ENCODE measurements at places on chromosomes 3 and 15. TPM values are rescaled to one million over a fixed set of nuclear protein-coding genes. Genes with fewer than 3 reads are reported as not detected.
A peak's percentile ranks its signal among the peaks of the same experiment; 100 is the strongest.

PPP4R2 gene
- 42.0 TPM for polyA plus RNA-seq

PAQR5 gene
- 83.8 TPM for polyA plus RNA-seq

SLC6A1 gene
- polyA plus RNA-seq, result not detected

VPS8 gene
- polyA plus RNA-seq, result 10.3 TPM

- no peak for DNase-seq
Measured at GRCh38 chr3:182389071-182389815, 404.1 kb upstream of the ATP11B start.

GRCh38 chr15:32870240-32871033 lies 152.6 kb downstream of the GREM1 start:
- no peak for DNase-seq

GRCh38 chr3:104578558-104578957 lies 788.2 kb upstream of the ALCAM start:
- DNase-seq, result no peak

DNA sequence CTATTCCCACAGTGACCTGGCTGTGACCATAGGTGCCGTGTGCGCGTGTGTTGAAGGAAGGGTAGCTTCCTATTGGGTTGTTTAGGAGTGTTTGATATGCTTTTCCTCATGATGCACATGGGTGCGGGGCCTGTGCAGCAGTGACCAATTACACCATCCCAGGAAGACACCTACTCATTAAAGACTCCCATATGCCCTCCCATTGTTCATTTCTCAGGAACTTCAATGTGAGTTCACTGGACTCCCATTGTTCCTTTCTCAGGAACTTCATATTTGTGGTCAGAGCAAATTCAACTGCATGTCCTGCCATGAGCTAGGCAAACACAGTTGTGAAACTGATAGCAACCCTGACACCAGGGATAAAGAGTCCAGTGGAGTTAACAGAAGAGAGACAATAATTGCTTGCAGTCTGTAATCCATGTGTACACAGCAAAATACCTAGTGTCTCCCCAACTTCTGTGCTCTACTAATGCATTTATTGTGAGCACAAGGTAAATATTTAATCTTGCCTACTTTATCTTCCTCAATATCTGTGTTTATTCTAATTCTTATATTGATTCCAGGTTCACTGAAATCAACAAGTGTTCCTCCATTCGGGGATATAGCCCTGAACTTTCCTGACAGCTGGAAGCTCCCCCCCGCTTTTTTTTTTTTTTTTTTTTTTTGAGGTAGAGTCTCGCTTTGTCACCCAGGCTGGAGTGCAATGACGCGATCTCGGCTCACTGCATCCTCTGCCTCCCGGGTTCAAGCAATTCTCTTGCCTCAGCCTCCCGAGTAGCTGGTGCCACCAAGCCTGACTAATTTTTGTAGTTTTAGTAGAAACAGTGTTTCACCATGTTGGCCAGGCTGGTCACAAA lies 57.5 kb upstream of the GCNT3 start:
- DNase-seq, result peak; percentile 94

- no peak for DNase-seq
Measured at GRCh38 chr3:171480526-171480925, 20.3 kb upstream of the TNIK start.

DNA sequence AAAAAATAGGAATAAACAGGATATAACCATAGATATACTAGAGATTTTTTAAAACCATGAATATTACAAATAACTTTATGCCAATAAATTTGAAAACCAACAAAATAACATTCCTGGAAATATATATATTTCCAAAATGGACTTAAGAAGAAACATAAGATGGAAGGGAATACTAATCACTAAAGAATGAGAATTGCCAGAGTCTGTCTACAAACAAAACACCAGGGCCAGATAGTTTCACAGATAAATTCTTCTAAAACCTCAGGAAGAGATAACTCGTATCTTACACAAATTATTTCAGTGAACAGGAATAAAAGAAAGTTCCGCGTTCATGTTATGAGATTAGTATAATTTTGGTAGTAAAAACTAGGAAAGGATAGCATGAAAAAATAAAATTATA lies 107.3 kb downstream of the HERC1 start:
- DNase-seq, result no peak

DNA sequence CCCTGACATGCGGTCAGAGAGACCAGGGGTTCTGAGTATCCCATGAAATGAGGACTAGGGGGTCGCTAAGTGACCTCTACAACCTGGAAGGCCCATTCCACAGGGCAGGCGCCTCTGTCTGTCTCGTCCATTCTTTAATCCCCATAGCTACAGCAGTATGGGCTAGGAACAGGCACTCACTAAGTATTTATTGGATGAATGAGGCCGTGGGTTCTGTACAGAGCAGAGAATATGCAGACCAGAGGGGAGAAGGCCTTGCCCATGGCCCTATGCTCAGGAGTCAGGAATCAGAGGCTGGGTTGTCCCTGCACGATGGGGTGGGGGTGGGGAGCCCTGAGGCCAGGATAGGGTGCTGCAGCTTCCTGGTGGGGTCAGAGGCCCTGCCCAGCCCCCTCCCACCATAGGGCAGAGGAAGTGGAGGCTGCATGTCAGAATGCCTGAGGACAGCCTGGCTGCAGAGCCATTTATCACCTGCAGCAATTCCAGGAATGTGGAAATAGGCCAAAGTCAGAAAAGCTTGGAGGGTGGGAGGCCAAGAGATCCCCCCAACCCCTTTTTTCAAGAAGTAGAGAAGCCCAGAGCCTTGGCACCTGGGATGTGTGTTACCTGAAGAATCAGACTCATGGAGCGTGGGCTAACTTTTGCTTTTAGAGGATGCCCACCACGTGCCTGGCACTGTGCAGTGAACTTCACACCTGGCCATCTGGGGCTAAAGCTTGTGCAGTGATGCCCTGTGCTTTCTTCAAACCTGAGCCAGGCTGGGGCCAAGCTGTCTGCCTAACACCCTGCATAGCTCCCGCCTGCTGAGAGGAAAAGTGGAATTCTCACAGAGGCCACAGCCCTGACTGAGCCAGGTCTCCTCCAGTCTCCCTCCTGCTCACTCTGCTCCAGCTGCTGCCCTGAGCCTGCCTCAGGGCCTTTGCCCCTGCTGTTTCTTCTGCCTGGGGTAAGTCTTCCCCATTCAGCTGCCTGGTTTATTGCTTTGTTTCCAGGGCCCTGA lies 109.4 kb downstream of the WNT7A start:
- no peak for DNase-seq

- DNase-seq, result peak; percentile 81
Measured at GRCh38 chr3:126389112-126389793, 5.5 kb upstream of the CFAP100 start.

- no peak for DNase-seq
Measured at GRCh38 chr3:62229211-62229610, 144.1 kb downstream of the FEZF2 start.

GRCh38 chr3:175656461-175656860 lies 797.3 kb downstream of the NAALADL2 start:
- no peak for DNase-seq

DNA sequence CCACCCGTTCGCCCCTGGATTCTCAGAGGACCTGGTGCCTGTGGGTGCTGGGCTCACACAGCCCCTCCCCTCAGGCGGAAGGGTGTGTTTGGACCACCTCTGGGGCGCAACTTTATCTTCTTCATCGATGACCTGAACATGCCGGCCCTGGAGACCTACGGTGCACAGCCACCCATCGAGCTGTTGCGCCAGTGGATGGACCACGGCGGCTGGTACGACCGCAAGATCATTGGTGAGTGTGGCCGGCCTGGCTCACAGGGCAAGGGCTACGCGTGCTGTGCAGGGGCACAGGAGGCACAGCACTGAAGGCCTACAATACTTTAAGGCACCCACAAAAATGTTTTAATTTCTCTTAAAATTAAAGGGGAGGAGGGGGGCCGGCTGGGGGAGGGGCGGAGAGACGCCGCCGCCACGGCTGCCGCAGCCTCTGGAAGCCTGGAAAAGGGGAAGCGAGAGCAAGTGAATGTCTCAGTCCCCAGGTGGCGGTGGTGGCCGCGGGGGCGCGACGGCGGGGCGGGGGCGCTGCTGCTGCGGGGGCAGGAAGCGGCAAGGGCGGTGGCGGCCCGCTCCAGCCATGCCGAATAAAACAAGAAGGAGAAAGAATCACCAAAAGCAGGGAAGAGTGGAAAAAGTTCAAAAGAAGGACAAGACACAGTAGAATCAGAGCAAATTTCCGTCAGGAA lies 56.8 kb downstream of the DNAH1 start:
- no peak for DNase-seq

GRCh38 chr3:144816323-144816722 lies 844.7 kb downstream of the DIPK2A start:
- DNase-seq, result no peak

DNA sequence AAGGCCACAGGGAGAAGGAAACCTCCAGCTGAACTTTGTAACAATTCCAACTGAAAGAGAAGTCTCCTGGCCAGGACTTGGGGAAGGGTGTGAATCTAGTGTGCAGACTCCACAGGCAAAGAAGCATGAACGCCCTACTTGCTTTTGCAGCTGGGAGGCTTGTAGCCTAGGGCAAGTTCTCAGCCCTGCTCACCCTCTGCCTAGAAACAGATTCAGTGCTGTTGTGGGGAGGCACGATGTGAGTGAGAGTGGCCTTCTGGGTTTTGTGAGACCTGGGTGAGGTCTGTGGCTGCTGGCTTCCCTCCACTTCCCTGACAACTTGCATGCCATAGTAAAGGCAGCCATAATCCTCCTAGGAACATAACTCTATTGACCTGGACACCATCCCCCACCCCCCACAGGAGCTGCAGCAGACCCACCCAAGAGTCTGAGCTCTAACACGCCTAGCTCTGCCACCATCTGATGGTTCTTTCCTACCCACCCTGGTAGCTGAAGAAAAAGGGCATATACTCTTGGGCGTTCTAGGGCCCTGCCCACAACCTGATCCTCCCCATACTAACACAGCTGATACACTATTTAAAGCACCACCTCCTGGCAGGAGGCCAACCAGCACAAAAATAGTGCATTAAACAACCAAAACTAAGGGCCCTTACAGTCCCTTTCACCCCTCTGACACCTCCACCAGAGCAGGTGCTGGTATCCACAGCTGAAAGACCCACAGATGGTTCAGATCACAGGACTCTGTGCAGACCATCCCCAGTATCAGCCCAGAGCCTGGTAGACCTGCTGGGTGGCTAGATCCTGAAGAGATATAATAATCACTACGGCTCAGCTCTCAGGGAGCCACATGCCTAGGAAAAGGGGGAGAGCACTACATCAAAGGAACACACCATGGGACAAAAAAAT lies 426.5 kb downstream of the IGSF11 start:
- DNase-seq, result no peak

DNA sequence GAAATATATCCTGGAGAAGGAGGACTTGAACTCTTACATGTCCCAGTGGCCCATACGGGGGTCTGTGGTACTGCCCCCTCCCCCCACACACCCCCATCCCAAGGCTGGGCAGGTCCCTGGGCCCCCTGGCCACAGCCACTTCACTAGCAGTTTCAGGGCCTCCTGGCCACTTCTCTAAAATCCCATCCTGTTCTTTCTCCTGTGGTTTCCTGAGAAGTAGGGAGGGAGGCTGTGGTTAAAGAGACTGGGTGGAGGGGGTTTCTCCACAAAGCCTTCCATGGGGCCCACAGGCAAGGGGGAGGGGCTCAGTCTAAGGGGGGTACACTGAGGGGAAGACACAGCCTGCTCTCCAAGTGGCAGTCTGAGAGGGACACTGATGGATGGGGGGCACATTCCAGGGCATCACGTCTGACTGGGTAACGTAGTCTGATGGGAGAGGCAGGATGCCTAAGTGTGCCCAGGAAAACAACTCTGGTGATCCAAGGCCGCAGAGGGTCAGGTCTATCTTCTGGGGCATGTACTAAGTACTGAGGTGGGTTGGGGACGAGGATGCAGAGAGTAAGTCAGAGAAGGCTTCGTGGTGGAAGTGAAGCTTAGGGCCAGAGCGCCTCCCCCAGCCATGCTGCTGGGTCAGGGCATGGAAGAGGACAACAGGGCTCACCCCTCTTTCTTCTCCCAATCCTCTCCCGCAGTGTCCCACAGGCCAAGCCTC lies 48.0 kb upstream of the C15orf39 start:
- no peak for DNase-seq

DNA sequence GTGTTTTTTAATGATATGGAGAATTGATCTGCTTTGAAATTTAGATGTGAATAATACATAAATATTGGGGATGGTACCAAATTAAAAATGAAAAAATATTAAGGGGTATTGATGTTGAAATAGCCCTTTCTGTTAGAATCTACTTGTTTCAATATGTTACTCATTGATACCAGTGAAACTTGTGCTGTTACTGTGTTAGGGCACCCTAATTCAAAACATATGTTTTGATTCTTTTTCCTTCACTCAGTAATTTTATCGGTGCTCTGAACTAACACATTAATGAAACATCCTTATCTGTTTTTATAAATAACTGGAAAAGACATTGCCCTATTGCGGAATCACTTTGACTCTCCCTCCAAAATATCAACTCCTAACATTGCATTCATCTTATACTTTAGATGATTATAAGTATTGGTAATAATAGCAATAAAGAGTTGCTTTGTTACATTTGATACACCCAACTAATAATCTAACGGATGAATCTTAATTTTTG lies 52.0 kb upstream of the CCNB2 start:
- no peak for DNase-seq

DNA sequence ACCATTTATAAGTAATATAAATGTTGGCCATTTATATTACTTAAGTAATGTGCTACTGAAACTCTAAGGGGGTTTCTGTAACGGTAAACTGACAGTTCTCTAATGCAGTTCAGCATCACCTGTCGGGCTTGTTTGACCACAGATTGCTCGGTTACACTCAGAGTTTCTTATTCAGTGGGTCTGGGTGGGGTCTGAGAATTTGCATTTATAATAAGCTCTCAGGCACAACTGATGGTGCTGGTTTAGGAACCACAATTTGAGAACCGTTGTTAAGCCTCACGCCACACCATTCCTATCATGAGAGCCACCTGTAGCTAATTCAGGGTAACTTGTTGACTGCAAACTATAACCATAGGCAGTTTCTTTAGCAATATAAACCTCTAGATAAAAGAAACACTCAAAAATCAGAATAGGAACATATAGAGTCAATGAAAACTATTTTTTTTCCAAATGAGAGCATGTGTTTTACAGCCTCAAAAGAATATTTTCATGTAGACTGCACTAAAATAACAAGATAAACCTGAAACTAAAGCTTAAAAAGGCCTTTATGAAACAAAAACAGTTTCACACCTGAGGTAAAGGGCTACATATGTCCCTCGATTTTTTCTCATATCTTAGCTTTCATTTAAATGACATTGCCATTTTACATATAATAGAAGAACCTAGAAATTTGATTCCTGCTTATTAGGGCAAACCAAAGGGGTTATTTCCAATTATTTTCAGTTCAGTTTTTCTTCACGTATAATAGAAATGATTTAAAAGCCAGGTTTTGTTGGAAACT lies 604.8 kb downstream of the UNC13C start:
- DNase-seq, result no peak

Measured in A549 (cell line).